GM12878 (cell line): ENCODE measurements at places on chromosomes 13 and 19.

DNA sequence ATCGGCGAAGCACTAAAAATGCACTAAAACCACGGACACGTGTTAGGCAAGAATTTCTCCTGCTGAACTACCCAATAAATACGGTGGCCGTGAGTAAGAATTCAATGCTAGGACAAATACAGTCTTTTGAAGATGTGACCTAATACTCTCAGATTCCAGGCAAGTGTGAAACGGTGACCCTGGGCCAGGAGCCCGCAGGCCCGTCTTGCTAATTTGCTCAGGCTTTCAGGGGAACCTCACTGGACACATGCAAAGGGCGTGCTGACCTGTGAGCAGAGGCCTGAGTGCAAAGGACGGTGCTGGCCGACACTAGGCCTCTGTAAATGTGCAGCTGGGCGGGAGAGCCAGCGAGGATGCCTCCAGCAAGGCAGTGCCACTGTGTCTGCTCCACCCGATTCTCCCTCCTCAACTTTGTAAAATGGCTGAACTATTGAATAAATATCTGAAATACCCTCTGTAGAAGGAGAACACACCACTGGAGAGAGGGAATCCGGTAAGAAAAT is 70.1 kb downstream of the STK24 start:
- H3K27me3 ChIP-seq = no peaks in the 10 kb centered on the region
- no peak for DNase-seq
- no peak overlapping the region for H3K4me3 ChIP-seq
- peaks cover 81% of the 10 kb centered on the region for H3K4me1 ChIP-seq
- 0 out of 2 replicates have a peak, but pooled peaks cover 2% of the 10 kb centered on the region for H3K36me3 ChIP-seq

DNA sequence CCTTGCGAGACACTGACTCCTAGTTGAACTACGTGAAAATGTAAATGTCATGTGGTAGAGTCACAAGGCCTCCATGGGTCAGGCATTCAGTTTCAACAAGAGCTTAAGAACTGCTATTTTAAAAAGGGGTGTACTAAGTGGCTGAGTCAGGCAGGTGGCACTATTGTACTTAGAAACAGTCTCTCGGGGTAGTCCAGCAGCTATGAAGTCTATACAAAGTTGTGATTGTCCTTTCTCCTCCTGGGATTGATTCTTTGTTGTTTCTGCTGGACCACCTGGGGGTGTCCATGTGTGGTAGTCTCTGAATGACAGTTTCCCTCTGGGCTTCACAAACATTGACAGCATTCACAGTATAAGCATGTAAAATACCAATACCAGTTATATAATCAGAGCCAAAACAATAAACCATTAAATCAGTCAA is 33.0 kb downstream of the UGGT2 start:
- H3K4me1 ChIP-seq = no peaks in the 10 kb centered on the region
- H3K4me3 ChIP-seq = no peak overlapping the region
- peak; percentile 23 for DNase-seq
- no peak overlapping the region for H3K27ac ChIP-seq
- no peaks in the 10 kb centered on the region for H3K27me3 ChIP-seq
- H3K36me3 ChIP-seq = peaks cover 8% of the 10 kb centered on the region

GRCh38 chr13:93776936-93777335 is 550.3 kb downstream of the GPC6 start:
- H3K36me3 ChIP-seq = no peaks in the 10 kb centered on the region
- no peaks in the 10 kb centered on the region for H3K4me1 ChIP-seq
- no peaks in the 10 kb centered on the region for H3K27me3 ChIP-seq
- DNase-seq = no peak
- H3K4me3 ChIP-seq = no peak overlapping the region

- no peak for DNase-seq
- H3K36me3 ChIP-seq = no peaks in the 10 kb centered on the region
- peaks cover 5% of the 10 kb centered on the region for H3K4me1 ChIP-seq
- H3K4me3 ChIP-seq = no peak overlapping the region
Observed at GRCh38 chr19:55591555-55591954, 7.8 kb downstream of the FIZ1 start.

DNA sequence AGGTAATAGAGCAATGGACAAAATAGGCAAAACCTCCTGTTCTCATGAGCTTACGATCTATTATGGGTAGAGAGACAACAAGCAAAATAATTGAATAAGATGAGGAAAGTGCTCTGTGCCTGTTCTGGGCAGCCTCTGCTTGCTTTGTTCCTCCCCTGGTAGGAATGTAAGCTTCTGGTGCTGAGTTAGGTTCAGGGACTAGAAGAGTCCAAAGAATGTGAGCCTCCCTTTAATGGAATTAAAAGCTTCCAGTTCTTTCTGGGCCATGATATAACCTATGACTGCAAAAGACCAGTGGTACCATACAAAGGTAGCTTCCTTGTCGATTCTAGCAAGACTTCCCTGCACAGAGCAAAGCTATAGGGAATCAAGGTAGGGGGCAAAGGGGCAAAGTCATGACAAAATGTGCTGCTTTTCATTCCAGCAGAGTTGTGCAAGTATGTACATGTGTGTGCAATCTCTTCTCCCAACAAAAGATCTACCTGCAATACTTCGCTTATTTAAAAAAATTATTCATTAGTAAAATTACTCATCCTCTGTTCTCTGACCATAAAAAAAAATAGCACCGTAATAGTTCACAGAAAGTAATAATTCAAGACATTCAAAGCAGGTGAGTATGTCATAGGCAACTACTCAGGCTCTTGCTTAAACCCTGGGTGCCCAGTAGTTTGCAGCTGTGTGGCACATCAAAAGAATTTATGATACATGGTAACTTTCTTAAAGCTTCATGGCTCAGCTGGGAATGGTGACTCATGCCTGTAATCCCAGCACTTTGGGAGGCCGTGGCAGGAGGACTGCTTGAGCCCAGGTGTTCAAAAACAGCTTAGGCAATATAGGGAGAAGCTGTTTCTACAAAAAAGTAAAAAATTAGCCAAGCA is 21.4 kb downstream of the ACOD1 start:
- DNase-seq = no peak
- no peak overlapping the region for H3K27ac ChIP-seq
- H3K4me1 ChIP-seq = no peaks in the 10 kb centered on the region

- no peaks in the 10 kb centered on the region for H3K36me3 ChIP-seq
- no peaks in the 10 kb centered on the region for H3K4me1 ChIP-seq
- H3K27me3 ChIP-seq = peaks cover 8% of the 10 kb centered on the region
Observed at GRCh38 chr13:25375727-25376358, 4.1 kb downstream of the ATP8A2 start.
